Fibroblast of lung (primary cell): ENCODE measurements at places on chromosomes 5 and 9. TPM values are rescaled to one million over a fixed set of nuclear protein-coding genes. Genes with fewer than 3 reads are reported as not detected.

DNA sequence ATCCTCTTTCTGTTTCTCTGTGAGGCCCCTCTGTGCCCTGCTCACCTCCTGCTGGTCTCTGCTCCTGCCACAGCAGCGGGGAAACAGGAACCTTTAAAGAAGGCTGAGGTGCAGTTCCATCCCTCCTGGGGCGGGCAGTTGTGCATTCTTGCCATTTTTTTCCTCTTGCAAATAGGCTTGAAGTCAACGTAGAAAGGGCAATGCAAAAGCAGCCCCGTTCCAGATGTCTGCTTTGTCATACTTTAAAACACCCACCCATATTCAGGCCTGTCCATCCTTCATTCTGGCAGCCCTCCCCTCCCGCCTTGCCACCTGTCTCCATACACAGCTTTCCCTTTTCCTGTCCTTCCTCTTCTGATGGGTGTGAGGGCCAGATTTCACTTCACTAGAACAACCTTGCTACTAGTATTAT is 65.4 kb upstream of the KLF9 start:
- H3K4me1 ChIP-seq, result peaks cover 12% of the 10 kb centered on the region
- peak; percentile 84 for DNase-seq
- H3K27ac ChIP-seq, result peak overlapping the region; percentile 71
- H3K4me3 ChIP-seq, result no peak overlapping the region

GRCh38 chr9:137721479-137721878 is 102.7 kb downstream of the EHMT1 start:
- no peak overlapping the region for H3K27ac ChIP-seq
- no peak for DNase-seq
- H3K27me3 ChIP-seq, result no peaks in the 10 kb centered on the region

RPP25L gene
- total RNA-seq, result 25.7 and 34.3 TPM in 2 replicates

GRCh38 chr9:83342006-83342405 is 196.2 kb downstream of the FRMD3 start:
- DNase-seq, result no peak
- no peak overlapping the region for H3K27ac ChIP-seq
- H3K4me1 ChIP-seq, result no peaks in the 10 kb centered on the region
- H3K4me3 ChIP-seq, result no peak overlapping the region

DAPK1 gene
- total RNA-seq, result 15.5 and 18.5 TPM in 2 replicates

DNA sequence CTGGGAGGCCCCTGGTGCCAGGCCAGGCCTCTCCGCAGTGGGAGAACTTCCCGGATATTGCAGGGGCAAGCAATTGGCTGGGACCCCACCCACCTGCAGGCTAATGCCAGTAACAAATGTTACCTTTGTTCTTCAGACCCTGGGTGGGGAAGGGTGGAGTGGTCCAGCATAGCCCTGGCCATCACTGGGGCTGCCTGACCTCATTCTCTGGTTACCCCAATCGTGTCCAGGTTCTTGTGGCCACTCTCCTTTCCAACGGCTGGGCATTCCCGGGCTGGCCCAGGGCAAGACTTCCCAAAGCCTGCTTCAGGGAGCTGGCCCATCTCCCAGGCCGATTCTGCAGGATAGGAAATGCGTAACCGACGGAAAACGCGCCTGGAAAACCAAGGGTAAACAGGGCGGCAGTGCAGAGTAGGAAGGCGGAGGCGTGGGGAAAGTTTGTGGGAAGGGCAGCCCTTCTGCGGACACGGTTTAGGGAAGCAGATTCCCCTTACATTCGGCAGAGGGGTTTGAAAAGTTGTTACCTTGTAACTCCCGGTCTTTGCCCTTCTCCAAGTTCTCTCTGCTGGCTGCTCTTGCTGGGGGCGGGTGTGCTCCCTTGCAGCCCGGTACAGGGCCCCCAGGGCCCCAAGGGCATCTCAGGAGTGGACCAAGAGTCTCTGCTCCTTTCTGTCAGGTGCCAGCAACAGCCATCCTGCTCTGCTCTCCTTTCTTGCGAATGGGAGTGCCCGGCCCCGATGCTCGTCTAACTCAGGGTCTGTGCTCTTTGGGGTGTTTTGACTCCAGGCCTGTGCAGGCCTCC is 3.5 kb downstream of the NRARP start:
- no peak overlapping the region for H3K27ac ChIP-seq
- H3K4me3 ChIP-seq, result no peak overlapping the region
- DNase-seq, result peak; percentile 57

C9orf50 gene
- total RNA-seq, result 0.17 and 0.26 TPM in 2 replicates

GRCh38 chr9:133981958-133982681 is 10.0 kb downstream of the VAV2 start:
- no peak for DNase-seq
- peaks cover 7% of the 10 kb centered on the region for H3K4me1 ChIP-seq
- no peaks in the 10 kb centered on the region for H3K27me3 ChIP-seq
- no peak overlapping the region for H3K4me3 ChIP-seq
- peaks cover 5% of the 10 kb centered on the region for H3K36me3 ChIP-seq
- no peak overlapping the region for H3K27ac ChIP-seq

- H3K27me3 ChIP-seq, result no peaks in the 10 kb centered on the region
- no peak overlapping the region for H3K4me3 ChIP-seq
- peak; percentile 53 for DNase-seq
- no peak overlapping the region for H3K27ac ChIP-seq
- no peaks in the 10 kb centered on the region for H3K36me3 ChIP-seq
Measured at GRCh38 chr5:16550316-16550952, 66.4 kb downstream of the RETREG1 start.

GRCh38 chr9:80516679-80517078 is 944.9 kb downstream of the TLE4 start:
- no peaks in the 10 kb centered on the region for H3K36me3 ChIP-seq
- H3K27ac ChIP-seq, result no peak overlapping the region
- no peak overlapping the region for H3K4me3 ChIP-seq
- no peak for DNase-seq
- H3K27me3 ChIP-seq, result no peaks in the 10 kb centered on the region
- H3K4me1 ChIP-seq, result no peaks in the 10 kb centered on the region

GRCh38 chr9:19231126-19231903 is 822 bp downstream of the DENND4C start:
- H3K4me3 ChIP-seq, result peak overlapping the region; percentile 97
- H3K27me3 ChIP-seq, result no peaks in the 10 kb centered on the region
- H3K4me1 ChIP-seq, result peaks cover 3% of the 10 kb centered on the region
- no peaks in the 10 kb centered on the region for H3K36me3 ChIP-seq
- H3K27ac ChIP-seq, result peak overlapping the region; percentile 86

- no peaks in the 10 kb centered on the region for H3K4me1 ChIP-seq
- no peaks in the 10 kb centered on the region for H3K27me3 ChIP-seq
- no peaks in the 10 kb centered on the region for H3K36me3 ChIP-seq
- H3K4me3 ChIP-seq, result no peak overlapping the region
- no peak overlapping the region for H3K27ac ChIP-seq
- no peak for DNase-seq
Measured at GRCh38 chr9:121912812-121913627, 180.1 kb downstream of the TTLL11 start.

DNA sequence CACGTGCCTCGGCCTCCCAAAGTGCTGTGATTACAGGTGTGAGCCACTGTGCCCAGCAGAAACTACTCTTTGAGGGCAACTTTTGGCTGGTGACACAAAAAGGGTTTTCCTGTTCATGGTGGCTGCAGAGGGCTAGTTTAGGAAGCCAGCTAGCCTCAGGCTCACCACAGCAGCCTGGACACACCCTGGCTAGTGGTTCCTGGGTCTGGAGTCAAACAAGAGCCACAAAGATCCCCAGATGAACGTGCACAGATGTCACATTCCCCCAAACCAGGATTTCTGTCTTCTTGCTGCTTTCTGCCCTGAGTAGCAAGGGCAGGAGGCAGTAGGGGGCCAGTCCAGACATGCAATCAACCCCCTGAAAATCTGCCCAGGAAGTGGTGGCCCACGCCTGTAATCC is 6.8 kb downstream of the HBEGF start:
- peaks cover 8% of the 10 kb centered on the region for H3K36me3 ChIP-seq
- no peak for DNase-seq
- no peaks in the 10 kb centered on the region for H3K27me3 ChIP-seq
- peaks cover 18% of the 10 kb centered on the region for H3K4me1 ChIP-seq

GRCh38 chr5:59061377-59061776 is 478.5 kb downstream of the RAB3C start:
- no peak overlapping the region for H3K27ac ChIP-seq
- H3K36me3 ChIP-seq, result no peaks in the 10 kb centered on the region
- H3K27me3 ChIP-seq, result no peaks in the 10 kb centered on the region
- DNase-seq, result no peak
- H3K4me3 ChIP-seq, result no peak overlapping the region
- no peaks in the 10 kb centered on the region for H3K4me1 ChIP-seq

DNA sequence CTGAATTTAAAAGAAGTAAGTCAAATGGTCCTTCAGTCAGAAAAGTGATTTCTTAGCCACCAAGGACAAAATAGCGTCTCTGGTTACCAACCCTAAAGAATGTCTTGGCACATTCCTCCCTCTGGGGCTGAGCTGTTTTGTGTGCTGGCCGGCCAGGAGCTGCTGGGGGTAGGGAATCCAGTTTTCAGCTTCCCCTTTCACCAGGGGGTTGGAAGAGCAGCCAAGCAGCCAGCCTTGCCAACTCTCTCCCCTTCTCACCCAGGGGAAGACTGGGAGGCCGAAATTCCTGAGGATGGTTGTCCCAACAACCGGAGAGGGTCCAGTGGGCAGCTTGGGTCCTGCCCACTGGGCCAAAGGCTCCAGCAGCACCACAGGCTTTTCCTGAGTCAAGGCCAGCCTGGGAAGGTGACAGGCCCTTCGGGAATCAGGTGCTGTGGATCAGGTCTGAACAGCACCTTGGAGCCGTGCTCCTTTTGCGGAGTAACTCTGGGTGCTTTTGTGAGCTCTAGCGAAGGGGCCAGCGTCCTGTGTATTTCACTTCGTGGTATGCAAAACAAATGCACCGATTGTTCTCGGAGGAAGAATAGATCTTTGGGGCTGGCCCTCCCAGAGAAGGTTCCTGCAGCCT is 4.2 kb downstream of the WWC1 start:
- H3K27me3 ChIP-seq, result no peaks in the 10 kb centered on the region
- H3K36me3 ChIP-seq, result no peaks in the 10 kb centered on the region
- no peak overlapping the region for H3K27ac ChIP-seq
- peak; percentile 66 for DNase-seq

- no peak for DNase-seq
- no peak overlapping the region for H3K4me3 ChIP-seq
- no peaks in the 10 kb centered on the region for H3K27me3 ChIP-seq
- H3K36me3 ChIP-seq, result peaks cover 24% of the 10 kb centered on the region
- H3K27ac ChIP-seq, result no peak overlapping the region
Measured at GRCh38 chr9:136403915-136404800, 4.2 kb upstream of the SNAPC4 start.

DNA sequence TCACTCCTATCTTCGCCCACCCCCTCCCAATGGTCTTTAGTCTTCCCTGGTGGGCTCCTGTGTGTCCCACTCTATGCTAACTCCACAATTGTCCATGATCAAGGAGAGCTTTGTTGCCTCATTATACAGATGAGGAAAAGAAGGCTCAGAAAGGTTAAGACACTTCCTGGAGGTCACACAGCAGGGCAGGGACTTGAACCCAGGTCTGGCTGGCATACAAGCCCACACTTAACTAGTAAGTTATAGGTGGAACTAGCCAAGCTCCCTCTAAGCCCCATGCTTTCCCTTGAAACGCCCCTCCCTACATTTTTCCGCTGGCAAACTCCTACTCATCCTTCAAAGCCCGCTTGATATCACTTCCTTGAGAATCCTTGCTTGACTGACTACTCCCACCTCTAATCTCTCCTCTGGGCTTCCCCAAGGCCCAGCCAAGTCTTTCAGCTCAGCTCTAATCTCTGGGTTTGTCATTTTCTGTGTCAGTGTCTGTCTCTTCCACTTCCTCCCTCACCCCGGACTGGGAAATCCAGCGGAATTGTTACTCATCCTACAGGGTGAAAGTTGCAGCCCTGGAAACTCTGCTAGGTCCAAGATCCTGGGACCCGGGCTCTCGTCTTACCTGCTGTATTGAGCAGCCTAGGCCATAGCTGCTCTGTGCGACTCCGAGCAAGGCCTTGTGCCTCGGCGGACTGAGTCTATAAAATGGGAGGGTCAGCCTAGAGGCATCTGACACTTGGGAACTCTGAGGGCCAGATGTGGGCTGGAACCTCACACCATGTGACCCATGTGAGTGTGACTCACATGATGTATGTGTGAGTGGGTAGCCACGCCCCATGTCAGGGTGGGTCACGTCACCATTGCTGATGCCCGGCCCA is 144.5 kb downstream of the GAPVD1 start:
- H3K4me3 ChIP-seq, result no peak overlapping the region
- H3K27me3 ChIP-seq, result no peaks in the 10 kb centered on the region
- DNase-seq, result no peak

GAS1 gene
- 7.4 and 15.2 TPM in 2 replicates for total RNA-seq

- H3K4me3 ChIP-seq, result peak overlapping the region; percentile 79
- DNase-seq, result no peak
- no peaks in the 10 kb centered on the region for H3K36me3 ChIP-seq
Measured at GRCh38 chr9:21803649-21804048, 1.2 kb downstream of the MTAP start.

DNA sequence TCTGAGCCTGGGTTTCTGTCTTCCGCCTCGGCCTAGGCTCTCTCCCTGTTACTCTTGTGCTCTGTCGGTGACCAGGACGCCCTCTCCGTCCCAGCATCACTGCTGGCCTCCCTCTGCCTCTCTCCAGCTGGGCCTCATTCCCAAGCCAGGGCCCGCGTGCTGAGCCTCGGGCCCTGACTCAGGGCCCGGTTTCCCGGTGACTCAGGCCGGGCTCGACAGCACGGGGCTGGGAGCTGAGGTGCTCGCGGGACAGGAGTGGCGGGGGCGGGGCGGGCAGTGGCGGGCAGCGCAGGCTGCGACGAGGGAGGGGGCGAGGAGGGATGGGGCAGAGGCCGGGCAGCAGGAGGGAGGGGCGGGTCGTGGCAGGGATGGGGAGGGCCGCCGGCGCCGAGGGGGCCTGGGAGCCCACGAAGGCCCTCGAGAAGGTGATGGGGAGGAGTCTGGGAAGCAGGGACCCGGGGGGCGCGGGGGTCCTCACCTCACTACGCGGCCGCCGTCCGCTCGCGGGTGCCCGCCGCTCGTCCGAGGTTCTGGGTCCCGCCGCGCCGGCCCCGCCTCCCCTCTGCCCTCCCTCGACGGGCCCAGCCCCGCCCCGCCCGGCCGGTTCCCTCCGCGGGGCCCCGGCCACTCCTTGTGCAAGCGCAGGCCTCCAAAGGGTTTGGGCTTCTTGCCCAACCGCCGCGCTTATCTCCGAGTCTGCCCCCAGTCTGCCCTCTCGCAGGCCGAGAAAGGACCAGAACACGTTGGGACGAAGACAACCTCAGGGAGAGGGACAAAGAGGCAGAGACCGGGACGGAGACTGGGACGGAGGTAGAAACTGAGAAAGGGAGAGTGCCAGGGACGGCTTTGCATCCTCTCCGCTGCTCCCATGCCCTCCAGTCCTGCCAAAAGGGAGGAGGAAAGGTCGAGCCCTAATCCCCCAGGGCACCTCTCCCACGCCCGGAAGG is at the start of gene ARAP3:
TSS of gene ARAP3 (minus strand) at position 536 of the 947 bp plus-strand sequence. CDS start 1,744 bp downstream, outside the sequence.
- no peaks in the 10 kb centered on the region for H3K27me3 ChIP-seq
- peaks cover 2% of the 10 kb centered on the region for H3K36me3 ChIP-seq
- H3K27ac ChIP-seq, result peak within 1 kb of the TSS; percentile 65
- peak within 1 kb of the TSS; percentile 64 for H3K4me3 ChIP-seq

NRG2 gene
- 0.51 and 1.3 TPM in 2 replicates for total RNA-seq

- no peak for DNase-seq
- H3K36me3 ChIP-seq, result no peaks in the 10 kb centered on the region
- H3K27me3 ChIP-seq, result no peaks in the 10 kb centered on the region
- no peak overlapping the region for H3K27ac ChIP-seq
- H3K4me1 ChIP-seq, result no peaks in the 10 kb centered on the region
Measured at GRCh38 chr5:58335518-58335917, 124.4 kb downstream of the PLK2 start.

GFRA3 gene
- total RNA-seq, result not detected in 2 replicates

- no peaks in the 10 kb centered on the region for H3K4me1 ChIP-seq
- no peaks in the 10 kb centered on the region for H3K36me3 ChIP-seq
- no peaks in the 10 kb centered on the region for H3K27me3 ChIP-seq
- no peak overlapping the region for H3K4me3 ChIP-seq
- DNase-seq, result no peak
Measured at GRCh38 chr9:90394871-90395270, 247.8 kb downstream of the DIRAS2 start.
